ENCODE measurements at places on chromosomes 3 and 15.

GRCh38 chr3:109224333-109224732 is 87.8 kb downstream of the C3orf85 start:
- no peak for DNase-seq

- DNase-seq, result no peak
Measured at GRCh38 chr15:65930134-65930533, 60.8 kb downstream of the RAB11A start.

DNA sequence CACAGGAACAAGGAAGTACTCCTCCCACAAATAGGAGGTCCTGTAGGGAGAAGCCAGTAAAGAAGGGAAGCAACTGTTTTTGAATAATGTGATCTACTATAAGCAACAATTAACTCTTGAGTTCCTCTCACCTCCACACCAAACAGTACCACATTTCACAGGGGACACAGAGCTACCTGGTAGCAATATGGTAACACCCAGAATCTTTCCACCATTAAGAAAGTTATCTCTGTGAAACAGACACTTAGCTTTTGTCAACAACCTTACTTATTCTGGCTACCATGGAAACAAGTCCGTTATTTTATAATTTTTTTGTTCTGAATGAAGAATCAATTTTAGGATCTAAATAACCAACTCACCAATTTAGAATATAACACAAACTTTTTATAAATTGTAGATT is 49.5 kb downstream of the TBL1XR1 start:
- DNase-seq, result no peak

DNA sequence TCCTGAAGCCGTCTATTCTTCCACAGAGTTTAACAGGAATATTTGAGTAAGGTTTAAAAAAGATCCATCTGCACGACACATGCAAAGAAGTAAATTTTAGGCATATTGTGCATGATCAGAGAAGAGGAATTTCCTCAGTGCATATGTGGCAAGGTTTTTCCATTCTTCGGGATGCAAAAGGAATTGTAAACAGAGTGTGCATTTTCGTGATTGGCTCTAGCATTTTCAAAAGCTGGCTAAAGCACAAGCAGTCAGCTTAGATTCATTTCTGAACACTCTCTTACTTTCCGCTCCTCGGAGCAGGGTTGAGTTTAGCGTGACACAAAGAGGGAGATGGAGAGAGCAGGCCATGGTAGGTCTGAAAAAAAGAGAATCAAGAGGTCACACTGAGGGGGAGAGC is 128.2 kb downstream of the ADAMTS9 start:
- no peak for DNase-seq

DNA sequence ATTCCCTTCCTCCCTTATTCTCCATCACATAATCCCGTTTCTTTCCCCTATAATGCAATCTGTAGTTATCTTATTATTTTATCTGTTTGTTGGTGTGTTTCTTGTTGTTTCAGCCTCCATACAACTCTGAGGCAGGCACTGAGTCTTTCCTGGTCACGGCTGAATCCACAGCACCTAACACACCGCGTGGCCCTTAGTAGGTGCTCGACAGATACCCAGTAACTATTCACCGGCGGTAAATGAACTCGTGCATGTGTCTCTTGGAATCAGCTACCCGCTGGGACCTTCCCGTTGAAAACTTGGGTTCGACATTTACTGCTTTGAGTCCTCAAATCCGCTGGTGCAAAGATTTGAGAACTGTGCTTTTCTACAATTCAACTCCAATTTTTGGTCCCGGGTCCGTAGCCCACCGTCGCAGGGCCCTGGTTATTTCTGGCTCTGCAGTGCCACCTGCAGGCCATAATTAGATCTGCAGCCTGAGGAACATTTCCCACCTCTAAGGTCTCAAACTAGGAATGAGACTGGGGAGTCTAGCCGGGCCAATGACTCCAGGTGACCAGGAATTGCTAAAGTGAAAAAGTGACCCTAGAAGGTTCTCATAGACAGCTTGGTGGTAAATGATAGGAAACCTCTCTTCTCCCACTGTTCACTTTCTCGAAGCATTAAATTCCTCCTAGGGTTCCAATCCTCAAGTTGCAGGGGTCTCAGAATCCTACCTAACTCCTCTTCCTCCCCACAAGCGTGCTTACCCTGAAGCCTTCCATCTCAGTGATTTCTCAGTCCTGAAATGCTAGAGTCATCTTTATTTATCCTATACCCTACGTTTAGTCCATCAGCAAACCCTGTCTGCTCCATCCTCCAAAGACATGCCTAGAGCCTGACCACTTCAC is 40.0 kb upstream of the TRH start:
- peak; percentile 22 for DNase-seq

- DNase-seq, result no peak
Measured at GRCh38 chr15:101103598-101103997, 148.2 kb downstream of the CHSY1 start.

- no peak for DNase-seq
Measured at GRCh38 chr3:61218504-61218903, 32.7 kb downstream of the FHIT start.

GRCh38 chr3:113287111-113287802 is 75.9 kb downstream of the BOC start:
- no peak for DNase-seq

DNA sequence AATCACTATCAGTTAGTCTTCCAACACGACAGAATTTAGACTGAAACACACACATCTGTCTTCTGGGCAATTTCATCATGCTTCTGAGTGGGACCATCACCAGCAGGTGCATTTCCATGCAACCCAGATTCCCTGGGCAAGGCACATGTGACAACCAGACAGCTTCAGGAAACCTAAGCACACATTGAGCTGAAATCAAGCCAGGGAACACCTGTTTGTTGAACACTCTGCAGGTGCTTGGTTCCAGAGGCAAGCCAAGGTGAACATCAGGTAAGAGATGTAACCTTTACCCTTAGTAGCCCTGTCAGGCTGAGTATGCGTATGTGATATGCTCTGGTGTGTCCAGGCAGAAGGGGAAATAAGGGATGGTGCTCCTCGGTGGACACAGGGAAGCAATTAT is 3.3 kb upstream of the PSMD2 start:
- DNase-seq, result no peak

DNA sequence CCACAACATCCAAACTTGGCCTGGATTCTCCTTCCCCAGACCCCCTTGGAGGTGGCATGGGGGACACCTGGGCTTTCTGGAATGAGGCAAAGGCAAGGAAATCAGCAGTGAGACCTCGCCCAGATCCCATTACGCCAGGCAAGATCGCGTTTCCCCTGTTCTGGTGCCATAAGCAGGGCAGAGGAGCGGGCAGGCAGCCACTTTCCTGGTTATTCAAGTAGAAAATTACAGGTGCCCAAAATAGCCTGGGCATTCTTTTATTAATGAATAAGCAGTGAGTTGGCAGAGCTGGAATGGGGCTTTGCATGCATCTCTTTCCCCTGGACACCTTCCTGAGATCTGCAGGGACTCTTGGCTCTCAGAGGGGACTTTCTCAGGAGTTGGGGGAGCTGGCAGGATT is 31.5 kb upstream of the FAM107A start:
- DNase-seq, result no peak

Data from CD4-positive, alpha-beta T cell treated with Interleukin-6 at 100 ng/mL for 8 hours (primary cell).